Neural progenitor cell (in vitro differentiated cells): ENCODE measurements at places on chromosomes 12 and 14. TPM values are rescaled to one million over a fixed set of nuclear protein-coding genes. Genes with fewer than 3 reads are reported as not detected.

MSRB3 gene
- 3.7 and 5.4 TPM in 2 replicates for total RNA-seq

TAS2R13 gene
- total RNA-seq: 2.0 and 2.4 TPM in 2 replicates

PRB2 gene
- total RNA-seq: not detected in 2 replicates

DNA sequence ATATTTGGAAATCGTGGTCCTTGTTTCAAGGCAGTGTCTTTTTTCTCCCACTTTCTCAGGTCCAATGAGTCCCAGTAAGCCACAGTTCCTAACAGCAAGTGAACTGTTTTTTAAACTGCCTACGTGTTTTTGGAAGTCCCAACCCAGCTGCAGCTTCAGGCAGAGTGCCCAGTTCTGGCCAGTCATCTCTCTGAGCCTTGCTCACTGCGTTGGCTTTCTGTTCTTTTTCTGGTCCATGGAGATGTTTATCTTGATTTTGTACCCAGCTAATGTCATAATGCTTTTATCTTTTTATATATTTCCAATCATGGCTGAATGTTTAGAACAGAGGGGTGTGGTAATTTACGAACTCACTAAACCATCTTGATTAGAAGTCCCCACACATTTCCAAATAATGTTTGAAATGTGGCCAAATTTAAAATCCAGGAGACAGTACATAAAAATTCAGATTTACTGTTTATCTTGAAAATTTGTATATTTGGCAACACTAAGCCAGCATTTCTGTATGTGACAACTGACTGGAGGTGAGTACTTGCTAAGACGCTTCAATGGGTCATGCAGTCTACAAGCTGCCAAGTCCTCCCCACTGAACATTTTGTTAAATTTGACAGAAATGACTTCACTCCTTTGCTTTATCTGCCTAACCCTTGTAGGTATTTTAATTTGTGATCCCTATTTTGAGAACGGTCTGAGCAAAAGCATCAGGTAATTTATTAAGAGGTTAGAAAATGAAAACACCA, 46.1 kb upstream of the OTOGL start:
- DNase-seq: no peak
- no peak overlapping the region for H3K4me3 ChIP-seq
- no peaks in the 10 kb centered on the region for H3K4me1 ChIP-seq
- H3K27me3 ChIP-seq: no peaks in the 10 kb centered on the region
- no peaks in the 10 kb centered on the region for H3K36me3 ChIP-seq
